ENCODE measurements at places on chromosomes 1 and 21. TPM values are rescaled to one million over a fixed set of nuclear protein-coding genes. Genes with fewer than 3 reads are reported as not detected.
A peak's percentile ranks its signal among the peaks of the same experiment; 100 is the strongest.

The IL19 gene
- not detected for total RNA-seq

The BRDT gene
- not detected for total RNA-seq

DNA sequence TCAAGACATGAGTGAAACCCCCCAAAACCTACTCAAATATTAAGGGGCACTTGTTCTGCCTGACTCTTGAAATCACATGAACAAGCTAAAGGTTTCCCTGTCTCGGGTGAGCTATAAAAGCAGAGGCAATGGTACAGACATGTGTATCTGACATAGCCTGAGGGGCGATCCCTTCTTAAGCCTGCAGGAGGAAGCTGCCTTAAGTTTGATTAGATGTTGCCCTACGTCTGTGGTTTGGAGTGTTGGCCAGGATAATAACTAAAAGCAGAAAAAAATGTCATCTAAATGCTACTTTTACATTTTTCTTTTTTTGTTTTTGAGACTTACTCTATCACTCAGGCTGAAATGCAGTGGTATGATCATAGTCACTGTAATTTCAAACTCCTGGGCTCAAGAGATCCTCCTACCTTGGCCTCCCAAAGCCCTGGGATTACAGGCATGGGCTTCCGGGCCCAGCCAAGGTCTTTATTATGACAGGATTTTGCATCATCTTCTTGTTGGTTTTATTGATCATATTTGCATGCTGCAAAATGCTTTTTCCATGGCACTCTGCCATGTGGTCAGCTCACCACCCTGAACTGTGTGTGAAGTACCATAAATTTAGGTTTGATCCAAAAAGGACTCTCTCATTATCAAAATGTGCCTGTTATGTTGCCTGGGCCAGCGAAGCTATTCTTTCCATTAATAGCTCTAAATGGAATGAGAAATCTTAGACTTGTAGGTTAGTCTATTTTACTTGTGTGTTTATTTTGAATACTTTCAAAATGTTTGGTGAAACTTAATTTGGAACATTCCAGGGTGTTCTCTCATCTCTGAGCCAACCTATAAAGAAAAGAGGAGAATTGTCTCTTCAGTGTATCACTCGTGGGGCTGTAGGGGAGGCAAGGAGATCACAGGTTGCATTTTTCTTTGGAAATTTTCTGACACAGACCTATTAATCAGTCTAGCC is 15.0 kb upstream of the HMGN1 start:
- no peak for DNase-seq

DNA sequence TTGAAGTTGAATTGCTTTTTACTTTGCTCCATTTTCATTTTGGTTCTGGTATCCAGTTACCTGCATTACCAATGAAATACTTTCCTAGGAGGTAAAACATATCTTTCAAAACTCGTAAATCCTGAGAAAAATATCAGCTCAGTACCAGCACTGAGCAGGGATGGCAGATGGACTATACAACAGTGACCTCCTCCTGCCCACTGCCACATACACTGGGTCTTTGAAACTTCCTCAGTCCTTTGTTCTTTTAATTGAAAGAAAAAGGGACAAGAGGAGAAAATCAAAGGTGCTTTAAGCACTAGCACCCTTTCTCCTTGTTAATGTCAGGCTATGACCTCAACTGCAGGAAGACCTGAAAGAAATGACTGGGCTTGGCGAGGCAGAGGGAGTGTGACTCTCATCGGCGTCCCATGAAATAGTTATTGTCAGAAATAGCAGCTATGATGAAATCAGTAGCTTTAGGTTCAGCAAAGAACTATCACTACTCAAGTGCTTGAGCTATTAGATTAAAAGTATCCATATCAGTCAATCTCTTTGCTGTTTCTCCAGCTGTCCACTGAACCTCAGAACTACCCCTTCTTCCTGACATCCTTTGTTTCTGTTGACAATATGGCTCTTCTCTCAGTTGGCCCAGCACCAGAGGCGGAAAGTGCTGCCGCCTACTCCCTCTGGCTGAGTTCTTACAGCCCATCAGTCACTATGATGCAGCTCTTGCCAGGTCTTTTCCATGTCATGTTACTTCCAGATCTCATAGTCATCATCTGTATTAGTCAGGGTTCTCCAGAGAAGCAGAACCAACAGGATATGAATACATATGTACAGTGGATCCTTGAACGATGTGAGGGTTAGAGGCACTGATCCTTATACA is 207.0 kb upstream of the MAP1LC3C start:
- no peak for DNase-seq

The GNAI3 gene
- total RNA-seq: 6.7 TPM

- DNase-seq: peak; percentile 57
Observed at GRCh38 chr1:232629250-232630046, 485 bp downstream of the SIPA1L2 start.

The DNAH14 gene
- 30.9 TPM for total RNA-seq

DNA sequence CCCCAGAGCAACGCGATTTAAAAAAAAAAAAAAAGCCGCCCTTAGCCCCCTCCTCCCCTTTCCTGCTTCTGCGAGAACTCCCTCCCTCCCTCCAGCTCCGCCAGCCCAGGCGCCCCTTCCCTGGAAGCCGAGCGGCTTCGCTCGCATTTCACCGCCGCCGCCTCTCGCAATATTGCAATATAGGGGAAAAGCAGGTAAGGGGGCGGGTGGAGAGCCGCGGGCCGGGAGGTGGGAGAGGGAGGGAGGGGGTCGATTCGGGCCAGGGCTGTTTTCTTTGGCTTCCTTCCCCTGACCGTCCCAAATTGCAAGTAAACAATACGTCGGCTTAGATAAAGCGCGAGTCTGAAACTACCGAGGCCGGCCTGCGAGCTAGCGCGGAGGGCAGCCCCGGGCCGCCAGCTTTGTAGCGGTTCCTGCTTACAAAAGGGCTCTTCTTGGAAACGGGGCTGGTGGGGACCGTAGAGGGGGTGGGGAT is 408 bp downstream of the LMO4 start:
- DNase-seq: peak; percentile 8

- DNase-seq: no peak
Observed at GRCh38 chr1:77636864-77637263, 45.6 kb downstream of the ZZZ3 start.

The DNAI4 gene
- 6.5 TPM for total RNA-seq

DNA sequence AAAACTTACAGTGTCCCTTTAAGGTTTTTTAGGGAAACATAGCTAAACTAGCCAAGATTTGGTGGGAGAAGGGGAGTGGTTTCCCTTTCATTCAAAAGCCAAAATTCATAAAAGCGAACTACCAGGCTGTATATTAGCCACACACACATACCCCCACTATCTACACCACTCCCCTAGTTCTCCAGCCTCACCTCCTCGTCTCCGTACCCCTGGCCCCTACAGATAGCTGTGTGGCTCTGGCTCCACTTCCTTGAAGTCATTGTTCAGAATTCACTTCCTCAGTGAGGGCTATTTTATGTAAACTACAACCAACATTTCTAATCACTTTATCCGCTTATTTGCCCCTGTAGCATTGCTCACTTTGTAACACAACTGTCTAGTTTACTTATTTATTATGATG is 5.3 kb upstream of the DPH5 start:
- DNase-seq: no peak

- no peak for DNase-seq
Observed at GRCh38 chr21:14739590-14739989, 193.5 kb upstream of the SAMSN1 start.

The CHAF1B gene
- 42.1 TPM for total RNA-seq

DNA sequence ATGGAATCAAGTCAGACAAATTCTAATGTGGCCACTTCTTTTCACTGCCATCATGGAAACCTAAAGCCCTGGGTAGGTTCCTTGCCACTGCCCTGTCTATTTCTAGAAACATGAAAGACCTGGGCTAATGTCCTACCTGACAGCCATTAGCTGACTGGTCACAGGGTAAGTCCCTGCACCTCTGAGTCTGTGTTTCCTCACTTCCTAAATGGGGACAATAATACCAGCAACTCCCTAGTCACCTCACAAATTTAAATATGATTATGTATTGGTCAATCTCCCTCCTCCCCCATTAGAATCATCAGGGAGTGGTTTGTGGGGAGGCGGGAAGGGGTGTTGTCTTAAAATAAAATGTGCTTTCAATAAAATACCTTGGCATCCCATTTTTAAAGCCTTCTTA is 2.2 kb downstream of the CREG1 start:
- DNase-seq: no peak

GRCh38 chr1:104780470-104781078 is 1030.9 kb downstream of the AMY1C start:
- DNase-seq: no peak

The SLC44A5 gene
- total RNA-seq: 0.70 TPM

The HPDL gene
- 1.1 TPM for total RNA-seq

DNA sequence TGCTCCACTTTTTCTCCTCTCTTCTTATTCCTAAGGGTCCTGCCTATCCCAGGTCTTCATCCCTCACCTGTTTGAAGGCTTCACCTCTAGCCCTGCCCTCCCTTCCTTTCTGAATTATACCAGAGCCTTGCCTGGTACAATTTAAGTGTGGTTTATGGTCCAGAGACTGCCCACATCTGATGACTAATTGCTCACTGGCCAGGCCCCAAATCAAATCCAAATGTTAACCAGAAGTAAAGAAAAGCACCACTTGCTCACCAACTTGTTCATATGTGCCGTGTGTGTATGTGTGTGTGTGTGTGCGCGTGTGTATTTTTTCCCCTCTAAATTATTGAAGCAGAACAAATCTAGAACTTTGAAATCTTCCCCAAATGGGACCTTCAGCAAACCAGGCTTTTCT is 26.4 kb downstream of the MYOM3 start:
- no peak for DNase-seq

DNA sequence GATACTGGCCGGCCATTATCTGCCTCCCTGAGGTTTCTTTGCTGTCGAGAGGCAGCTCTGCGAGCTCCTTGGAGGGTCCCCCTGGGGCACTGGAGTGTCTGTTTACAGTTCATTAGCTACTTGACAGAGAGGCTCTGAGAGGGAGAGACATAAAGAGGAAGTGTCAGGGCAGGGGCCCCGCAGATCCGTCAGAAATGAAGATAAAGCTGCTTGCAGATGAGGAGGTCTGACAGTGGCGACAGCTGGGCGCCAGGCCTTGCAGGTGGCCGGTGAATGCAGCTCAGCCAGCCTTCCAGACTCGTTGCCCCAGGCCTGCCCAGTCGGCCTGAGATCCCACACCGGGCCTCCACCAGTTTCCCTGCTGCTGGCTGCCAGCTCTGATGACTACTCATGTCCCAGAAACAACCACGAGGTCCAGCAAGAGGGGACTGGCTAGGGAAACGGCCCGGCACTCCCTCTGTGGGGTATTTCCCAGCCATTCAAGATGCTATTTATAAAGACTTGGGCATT is 84.7 kb downstream of the DISP3 start:
- DNase-seq: no peak

- no peak for DNase-seq
Observed at GRCh38 chr21:18030248-18030647, 211.1 kb upstream of the C21orf91 start.

The PRAMEF17 gene
- total RNA-seq: not detected

The GIPC2 gene
- total RNA-seq: not detected

DNA sequence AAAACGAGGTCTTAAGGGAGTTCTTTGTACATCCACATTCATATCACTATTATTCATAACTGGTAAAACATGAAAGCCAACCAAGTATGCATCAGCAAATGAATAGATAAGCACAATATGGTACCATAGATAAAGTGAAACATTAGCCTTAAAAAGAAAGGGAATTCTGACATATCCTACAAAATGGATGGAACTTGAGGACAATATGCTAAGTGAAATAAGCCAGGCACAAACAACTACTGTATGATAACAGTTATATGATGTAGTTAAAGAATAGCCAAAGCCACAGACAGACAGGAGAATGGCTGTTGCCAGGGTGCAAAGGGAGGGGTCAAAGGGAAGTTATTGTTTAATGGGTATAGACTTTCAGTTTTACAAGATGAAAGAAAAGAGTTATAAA is 148.9 kb downstream of the EIF4G3 start:
- no peak for DNase-seq

The EPHA8 gene
- total RNA-seq: not detected

GRCh38 chr1:5837976-5838653 is 154.1 kb downstream of the NPHP4 start:
- DNase-seq: no peak

DNA sequence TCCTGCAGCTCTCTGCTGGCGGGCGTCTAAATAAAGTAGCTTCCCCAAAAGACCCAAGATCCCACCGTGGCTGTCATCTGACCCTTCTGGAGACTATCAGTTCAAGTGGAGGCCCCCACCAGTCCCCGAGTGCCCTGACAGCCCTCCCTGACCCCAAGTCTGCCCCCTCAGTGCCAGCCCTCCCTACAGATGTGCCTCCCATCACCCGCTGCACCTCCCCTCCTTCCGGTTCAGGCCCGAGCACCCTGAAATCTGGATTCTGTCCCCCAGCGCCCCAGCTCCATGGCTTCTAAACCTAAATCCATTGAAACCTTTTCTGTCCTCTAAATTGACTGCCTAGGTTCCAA is 595 bp downstream of the IL10RB start:
- no peak for DNase-seq

DNA sequence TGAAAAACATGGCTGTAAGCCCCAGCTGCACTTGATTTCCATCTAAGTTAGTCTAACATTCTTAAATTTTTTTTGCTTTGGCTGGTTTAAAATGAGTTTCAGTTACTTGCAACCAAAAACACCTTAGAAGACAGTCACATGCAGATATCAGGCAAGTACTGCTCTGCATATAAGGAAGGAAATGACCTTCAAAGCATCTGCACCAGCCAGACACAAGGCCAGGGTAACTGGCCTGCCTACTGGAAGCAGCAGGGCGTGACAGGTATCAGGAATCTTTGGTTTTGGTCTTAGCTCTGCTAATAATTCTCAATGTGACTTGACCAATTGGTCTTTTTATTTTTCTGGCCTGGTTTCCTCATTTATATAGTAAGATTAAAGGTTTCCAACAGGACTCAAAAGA is 33.5 kb downstream of the SCYL3 start:
- peak; percentile 24 for DNase-seq

The ASPM gene
- total RNA-seq: 21.4 TPM

- DNase-seq: no peak
Observed at GRCh38 chr1:232472485-232473041, 157.4 kb downstream of the SIPA1L2 start.

The TMEM125 gene
- total RNA-seq: not detected

DNA sequence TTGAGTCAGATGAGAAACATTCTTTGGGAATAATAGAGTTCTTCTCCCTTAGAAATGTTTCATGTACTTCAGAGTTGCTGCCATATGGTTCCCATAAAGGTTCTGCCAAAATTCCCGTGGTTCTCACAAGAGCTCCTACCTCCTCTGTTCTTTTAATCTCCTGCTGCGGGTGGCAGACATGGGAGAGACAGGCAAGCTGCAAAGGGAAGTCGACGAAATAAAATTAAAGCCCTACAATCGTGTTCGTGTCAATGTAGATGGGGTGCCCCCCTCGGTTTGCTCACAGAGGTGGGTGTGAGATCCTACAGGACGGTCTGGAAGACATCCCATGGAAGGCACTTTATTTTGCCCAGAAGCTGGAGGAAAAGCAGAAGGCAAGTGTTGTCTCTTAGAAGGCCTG is 276.0 kb downstream of the RWDD3 start:
- DNase-seq: no peak

The GBP1 gene
- total RNA-seq: 0.07 TPM

GRCh38 chr1:218345673-218346390 is 696 bp downstream of the TGFB2 start:
- peak; percentile 80 for DNase-seq

The KCNA2 gene
- total RNA-seq: not detected

GRCh38 chr1:53485478-53486394 is 26.5 kb downstream of the DMRTB1 start:
- DNase-seq: peak; percentile 46

Data from Caki2 (cell line).